ENCODE measurements at places on chromosomes 3 and 15. TPM values are rescaled to one million over a fixed set of nuclear protein-coding genes. Genes with fewer than 3 reads are reported as not detected.

The TM2D3 gene
- 21.3 TPM for total RNA-seq

The PLSCR2 gene
- total RNA-seq, result not detected

The TIMP4 gene
- 4.4 TPM for total RNA-seq

The EXD1 gene
- not detected for total RNA-seq

The TRIM71 gene
- total RNA-seq, result 1.0 TPM

The TF gene
- 0.16 TPM for total RNA-seq

The C3orf49 gene
- total RNA-seq, result not detected

The CD80 gene
- not detected for total RNA-seq
